ENCODE measurements at places on chromosomes 16 and 17. TPM values are rescaled to one million over a fixed set of nuclear protein-coding genes. Genes with fewer than 3 reads are reported as not detected.

The MLX gene
- total RNA-seq = 28.1 TPM

The IQCK gene
- total RNA-seq = 18.4 TPM

- DNase-seq = peak; percentile 63
These were observed 12.4 kb upstream of the CACNG4 start for GRCh38 chr17:66952031-66952524.

- DNase-seq = no peak
These were observed 318.3 kb upstream of the CCL2 start for GRCh38 chr17:33936764-33937163.

DNA sequence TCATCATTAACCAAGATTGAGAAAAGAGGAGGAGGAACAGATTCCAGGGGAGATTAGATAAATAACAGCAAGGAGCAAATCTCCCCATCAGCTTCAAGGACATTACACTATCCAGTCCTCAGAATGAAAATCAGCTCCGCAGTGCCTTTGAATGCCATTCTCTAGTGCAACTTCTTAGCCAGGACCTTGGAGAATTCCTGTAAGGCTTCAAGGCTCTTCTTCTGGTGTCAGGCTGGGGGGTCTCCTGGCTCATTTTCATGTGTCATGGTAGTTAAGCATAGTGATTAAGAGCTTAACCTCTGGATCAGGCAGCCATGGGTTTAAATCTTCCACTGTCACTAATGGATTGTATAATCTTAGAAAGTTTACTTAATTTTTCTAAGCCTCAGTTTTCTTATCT, 137.3 kb upstream of the CCL2 start:
- DNase-seq = no peak

DNA sequence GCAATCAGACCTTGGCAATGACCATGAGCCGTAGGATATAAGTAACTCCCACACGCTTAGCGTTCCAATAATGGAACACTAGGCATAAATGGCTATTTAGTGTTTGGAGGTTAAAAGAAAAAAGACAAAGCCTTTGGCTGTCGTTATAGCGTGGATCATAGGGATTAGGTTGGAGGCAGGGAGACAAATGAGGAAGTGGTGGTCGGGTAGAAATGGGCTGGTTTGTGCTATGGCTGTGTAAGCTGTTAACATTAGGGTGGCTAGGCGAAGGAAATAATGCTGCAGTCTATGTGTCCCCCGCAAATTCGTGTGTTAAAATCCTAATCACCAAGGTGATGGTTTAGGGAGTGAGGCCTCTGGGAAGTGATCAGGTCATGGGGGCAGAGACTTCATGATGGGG, 120.4 kb upstream of the IRX6 start:
- DNase-seq = no peak

The CRYBA1 gene
- not detected for total RNA-seq

The MIS12 gene
- 11.2 TPM for total RNA-seq

- no peak for DNase-seq
These were observed 160.9 kb upstream of the PLCG2 start for GRCh38 chr16:81618187-81618586.

DNA sequence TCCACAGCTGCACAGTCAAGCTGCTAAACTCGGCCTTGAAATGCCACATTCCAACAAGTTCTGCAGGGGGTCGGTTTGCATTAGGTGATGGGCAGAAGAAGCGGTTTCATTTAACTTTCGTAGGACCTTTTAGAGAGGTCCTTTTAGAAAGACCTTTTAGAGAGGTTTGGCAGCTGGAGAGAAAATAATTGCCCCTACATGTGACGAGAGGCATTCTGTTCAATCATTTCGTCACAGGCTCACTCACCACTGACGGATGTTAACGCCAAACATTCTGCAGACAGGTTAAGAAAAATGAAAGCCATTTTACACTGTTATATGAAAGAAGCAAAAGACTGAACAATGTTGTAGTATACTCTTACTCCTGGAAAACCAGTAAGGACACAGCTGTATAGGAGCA, 76.5 kb upstream of the ZNF423 start:
- no peak for DNase-seq

DNA sequence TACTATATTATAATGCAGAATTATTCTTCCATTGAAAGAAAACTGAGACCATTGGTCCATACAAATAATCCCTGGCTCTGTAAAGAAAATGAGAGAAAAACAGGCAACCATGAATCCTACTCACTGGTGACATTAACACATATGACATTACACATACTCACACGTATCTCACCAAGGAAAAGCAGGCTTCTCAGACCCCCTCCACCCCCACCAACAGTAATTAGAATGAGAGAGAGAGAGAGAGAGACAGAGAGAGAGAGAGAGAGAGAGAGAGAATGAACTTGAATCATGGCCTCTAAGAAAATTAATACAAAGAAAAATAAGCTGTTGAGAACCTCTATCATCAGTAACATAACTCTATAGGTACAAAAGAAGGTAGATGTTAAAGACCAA, 132.0 kb downstream of the SNX11 start:
- DNase-seq = no peak

DNA sequence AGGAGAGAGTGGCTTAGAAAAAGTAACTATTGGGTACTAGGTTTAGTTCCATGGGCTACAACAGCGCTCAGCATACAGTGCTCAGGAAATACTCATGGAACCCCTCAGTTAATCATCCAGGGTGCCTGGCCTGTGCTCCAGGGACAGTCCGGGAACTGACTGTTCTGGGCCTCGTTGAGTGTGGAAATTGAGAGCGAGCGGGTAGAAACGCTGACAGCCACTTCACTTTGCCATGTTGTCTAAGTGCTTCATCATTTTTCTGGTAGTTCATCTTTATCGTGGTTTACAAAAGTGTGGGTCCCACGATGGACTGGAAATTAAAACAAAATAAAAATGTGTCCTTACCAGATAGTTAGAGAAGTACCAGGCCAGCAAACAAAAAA, 31.6 kb upstream of the DNAH17 start:
- no peak for DNase-seq

- no peak for DNase-seq
These were observed 28.6 kb downstream of the ZFP1 start for GRCh38 chr16:75176926-75177325.

DNA sequence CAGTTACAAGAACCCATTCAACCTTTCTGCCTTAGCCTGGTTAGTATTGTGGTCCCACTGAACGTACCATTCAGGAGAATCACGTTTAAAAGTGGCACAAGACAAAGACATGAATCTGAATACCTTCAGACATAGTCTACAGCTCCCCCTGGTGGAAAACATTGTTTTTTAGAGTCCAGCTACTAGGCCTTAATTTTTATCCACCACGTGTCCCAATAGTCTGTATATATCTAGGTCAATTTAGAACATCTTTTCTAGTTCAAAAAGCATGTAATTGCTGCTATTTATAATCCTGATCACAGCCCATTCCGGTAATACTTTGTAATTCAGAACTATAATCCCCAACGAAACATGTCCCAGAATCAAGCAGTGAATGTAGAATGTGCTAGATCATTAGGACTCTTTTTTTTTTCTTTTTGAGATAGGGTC, 13.7 kb upstream of the GUCY2D start:
- peak; percentile 91 for DNase-seq

GRCh38 chr17:28891201-28891600, 6.3 kb downstream of the FLOT2 start:
- DNase-seq = no peak

- peak; percentile 95 for DNase-seq
These were observed 3.2 kb upstream of the TMEM88 start for GRCh38 chr17:7851438-7852261.

- no peak for DNase-seq
These were observed 10.0 kb downstream of the USP32 start for GRCh38 chr17:60381958-60382357.

- peak; percentile 39 for DNase-seq
These were observed 335.3 kb downstream of the SOX9 start for GRCh38 chr17:72456075-72456474.

DNA sequence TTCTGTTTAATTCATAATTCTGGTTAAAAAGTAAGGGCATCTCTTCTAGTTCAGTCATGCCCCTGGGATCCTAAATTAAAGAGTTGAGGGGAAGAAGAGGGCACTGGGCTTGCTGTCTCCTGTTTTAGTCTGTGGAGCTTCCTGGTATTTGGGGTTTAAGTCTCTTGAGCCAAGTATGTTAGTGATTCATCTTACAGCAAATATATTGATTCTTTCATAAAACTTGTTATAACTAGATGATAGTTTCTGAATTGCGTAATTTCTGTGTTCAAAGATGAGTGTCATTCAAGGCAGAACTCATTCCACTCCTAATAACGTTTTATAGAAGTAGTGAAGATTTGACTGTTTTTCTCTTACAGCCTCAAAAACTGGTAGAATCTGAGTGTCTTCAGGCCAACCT, 1.7 kb downstream of the TXNDC17 start:
- no peak for DNase-seq

GRCh38 chr17:19398301-19399181, 11.6 kb upstream of the MFAP4 start:
- peak; percentile 78 for DNase-seq

- no peak for DNase-seq
These were observed 670.0 kb downstream of the TOX3 start for GRCh38 chr16:51876934-51877333.

GRCh38 chr16:75271441-75272096, 20.1 kb upstream of the BCAR1 start:
- DNase-seq = no peak

The EVPL gene
- not detected for total RNA-seq

The UMOD gene
- not detected for total RNA-seq

- DNase-seq = no peak
These were observed 36.5 kb downstream of the NCOR1 start for GRCh38 chr17:16178836-16179235.

DNA sequence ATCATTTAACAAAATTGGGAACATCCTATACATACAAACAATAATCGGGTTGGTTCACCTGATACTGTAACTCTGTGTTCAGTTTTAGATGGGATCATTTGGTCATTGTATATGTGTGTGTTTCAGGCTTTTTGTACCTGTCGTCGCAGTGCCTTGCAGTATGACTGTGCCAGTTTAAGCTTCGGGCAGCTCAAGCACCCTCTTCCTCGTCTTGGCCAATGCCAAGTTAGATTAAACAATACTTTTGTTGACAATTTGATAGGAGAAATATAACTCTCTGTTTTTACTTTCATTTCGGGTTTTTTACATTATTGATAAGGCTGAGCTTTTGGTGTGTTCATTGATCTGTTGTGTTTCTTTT, 37.0 kb upstream of the ARHGAP17 start:
- DNase-seq = no peak

The ITGA2B gene
- total RNA-seq = 11.0 TPM

The PRR11 gene
- total RNA-seq = 2.7 TPM

GRCh38 chr16:2614761-2615191, 67.5 kb upstream of the KCTD5 start:
- no peak for DNase-seq

DNA sequence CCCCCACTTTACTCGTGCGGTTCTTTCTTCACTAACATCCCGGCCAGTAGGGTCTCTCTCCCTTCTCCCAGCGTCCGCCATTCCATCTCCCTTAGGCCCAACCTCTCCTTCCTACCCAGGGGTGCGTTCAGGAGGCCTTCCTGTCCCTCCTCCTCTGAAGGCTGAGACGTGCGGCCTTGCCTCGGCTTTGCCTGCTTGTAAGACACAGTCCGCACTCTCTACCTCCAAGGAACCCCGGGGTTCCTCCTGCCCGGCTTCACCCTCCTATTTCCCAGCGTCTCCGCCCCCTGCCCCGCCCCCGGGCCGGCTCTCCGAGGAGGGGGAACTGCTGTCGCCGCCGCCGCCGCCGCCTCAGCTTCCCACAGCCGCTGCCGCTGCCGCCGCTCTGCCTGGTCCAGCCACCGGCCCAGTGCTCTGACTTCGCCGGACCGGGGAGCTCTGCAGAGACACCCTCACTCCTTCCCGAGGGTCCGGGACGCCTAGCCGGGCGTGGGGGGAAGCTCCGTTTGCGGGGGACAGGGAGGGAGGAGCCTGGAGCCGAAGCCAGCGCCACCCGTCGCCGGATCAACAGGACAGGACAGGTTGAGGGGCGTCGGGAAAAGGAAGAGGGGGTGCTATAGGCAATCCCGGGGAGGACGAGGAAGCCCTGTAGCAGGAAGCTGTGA, 1.2 kb upstream of the FGF11 start:
- peak; percentile 84 for DNase-seq

DNA sequence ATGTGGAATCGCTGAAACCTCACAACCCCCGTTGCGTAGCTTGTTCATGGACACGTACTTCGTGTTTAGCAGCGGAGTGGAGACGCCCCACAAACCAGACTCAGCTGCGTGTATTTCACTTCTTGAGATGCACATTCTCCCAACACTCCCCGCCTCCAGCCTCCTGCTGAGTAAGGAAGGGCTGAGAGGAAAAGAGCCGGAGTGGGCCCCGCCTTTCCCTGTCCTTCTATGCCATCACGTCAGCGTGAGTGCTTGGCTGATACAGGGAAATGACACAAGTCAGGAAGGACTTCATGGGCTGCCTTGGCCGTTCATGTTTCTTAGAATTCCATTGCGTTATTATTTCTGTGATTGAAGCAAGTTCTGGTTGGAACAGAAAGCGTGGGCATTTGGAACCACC, 68.6 kb upstream of the CBX4 start:
- no peak for DNase-seq

DNA sequence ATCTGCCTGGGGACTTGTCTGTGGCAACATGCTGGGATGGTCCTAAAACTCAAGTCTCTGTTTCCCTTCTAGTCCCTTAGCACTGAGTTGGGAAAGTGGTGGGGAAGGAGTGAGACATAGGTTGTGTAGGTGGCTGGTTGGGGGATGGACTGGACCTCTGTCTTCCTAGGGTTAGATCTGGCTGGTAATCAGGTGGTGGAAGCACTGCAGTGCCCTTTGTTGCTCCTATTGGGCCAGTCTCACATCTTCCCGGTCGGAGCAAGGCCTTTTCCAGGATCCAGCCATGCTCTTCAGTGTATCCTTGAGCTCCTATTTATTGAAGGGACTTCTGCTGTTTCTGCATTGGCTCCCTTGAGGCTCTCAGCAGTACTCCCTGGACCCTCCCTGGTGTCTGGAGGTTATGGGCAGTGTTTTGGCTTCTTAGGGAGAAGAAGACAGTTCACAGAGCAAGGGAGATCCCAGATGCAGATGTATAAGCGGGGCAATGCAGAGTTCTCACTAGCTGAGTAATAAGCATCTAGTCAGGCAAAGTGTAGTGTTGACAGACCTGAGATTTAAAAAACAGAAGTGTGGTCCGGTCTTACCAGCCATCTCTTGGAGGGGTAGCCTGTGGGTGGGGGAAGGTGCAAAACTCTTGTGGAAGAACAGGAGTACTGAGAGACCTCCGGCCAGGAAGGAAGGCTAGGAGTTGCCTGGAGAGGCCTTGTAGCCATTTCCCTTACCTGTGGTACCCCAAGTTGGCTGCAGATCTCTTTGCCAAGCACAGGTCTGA, 1.3 kb upstream of the NUTF2 start:
- DNase-seq = no peak

GRCh38 chr17:60604686-60605334, 4.8 kb downstream of the PPM1D start:
- DNase-seq = no peak

DNA sequence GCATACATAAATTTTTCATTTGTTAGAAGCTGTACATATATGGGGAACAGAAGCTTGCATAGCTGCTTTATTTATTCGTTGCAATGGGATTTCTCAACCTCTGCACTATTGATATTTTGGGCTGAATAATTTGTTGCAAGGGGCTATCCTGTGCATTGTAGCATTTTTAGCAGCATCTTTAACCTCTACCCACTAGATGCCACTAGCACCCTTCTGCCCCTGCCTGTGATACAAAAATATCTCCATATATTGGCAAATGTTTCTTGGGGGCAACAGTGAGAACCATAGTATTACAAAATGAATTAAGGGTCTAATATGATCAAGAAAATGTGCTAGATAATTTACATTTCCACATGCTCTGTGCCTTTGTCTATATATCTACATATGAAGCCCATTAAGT, 1401.0 kb downstream of the CDH11 start:
- DNase-seq = peak; percentile 5

GRCh38 chr16:84397090-84397489, 28.8 kb downstream of the ATP2C2 start:
- DNase-seq = no peak

- no peak for DNase-seq
These were observed 510.7 kb downstream of the MAF start for GRCh38 chr16:79089735-79090284.

Measured in cardiac muscle cell (in vitro differentiated cells and primary cell).